Activated CD4-positive, alpha-beta T cell treated with anti-CD3 and anti-CD28 coated beads, Interleukin-2, amount 10 ng/mL, durations not matched to agents 7 days and 5 days (primary cell): ENCODE measurements at places on chromosomes 4 and X.

GRCh38 chrX:131841496-131842437 lies 181.3 kb upstream of the STK26 start:
- peak; percentile 36 for DNase-seq

DNA sequence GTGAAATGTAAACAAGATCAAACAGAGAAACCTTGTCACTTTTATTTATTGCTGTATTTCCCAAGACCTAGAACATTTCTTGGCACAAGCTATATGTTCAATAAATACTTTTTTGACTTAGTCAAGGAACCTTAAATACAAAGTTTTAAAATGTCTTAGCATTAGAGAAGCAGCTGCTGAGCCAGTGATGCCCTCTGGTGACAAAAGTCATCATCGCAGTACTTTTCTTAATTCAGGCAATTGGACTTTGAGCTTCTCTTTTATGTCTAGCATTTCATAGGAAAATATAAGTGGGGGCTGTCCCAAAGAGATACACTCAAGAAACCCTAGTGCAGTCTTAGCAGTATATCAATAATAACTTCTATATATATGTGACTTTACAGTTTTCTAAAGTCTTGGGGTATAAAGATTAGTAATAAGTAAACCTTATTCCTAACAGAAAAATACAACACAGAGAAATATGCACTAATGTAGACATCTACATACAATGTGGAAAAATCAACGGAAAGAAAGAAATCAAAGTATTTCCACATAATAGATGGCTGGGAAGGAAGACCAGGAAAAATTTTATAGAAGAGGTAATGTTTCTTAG lies 118.4 kb downstream of the DTHD1 start:
- peak; percentile 60 for DNase-seq

GRCh38 chr4:54254915-54255246 lies 25.8 kb downstream of the PDGFRA start:
- no peak for DNase-seq

GRCh38 chrX:71650333-71650969 lies 16.9 kb upstream of the LOC101059915 start:
- peak; percentile 51 for DNase-seq

- no peak for DNase-seq
Observed at GRCh38 chr4:39635023-39635422, 3.6 kb downstream of the SMIM14 start.

DNA sequence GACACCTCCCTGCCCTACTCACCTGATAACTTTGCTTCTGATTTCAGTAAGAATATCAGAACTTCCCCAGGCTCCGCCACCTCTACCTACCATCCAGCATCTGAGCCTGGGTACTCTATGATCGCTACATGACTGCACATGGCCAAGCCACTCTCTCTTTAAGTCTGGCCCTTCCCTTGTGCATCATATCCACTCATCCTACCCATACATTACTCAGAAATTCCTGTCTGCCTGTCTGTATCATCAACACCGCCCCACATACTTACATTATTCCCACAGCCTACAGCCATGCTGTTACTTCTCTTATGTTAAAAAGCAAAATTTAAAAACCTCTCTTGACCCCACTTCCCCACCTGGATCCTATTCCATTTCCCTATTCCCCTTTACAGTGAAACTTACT lies 84.7 kb downstream of the SCD5 start:
- DNase-seq: no peak

DNA sequence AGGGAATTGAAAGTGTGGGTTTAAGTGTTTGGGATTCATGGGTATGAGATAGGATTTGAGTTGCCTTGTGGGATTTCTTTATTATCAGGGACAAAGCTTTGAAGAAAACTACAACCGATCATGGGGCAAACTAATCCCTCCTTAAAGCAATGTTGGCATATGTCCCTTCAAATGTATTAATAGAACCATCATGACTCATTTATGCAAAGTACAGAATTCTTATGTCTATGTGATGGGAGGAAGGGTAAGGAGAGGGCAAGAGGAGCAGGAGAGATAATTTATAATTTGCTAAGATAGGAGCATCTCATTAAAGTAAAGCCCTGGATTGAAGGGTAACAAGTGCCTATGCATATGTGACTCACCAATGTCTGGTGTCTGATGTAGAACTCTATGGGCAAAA lies 94.2 kb downstream of the PHEX start:
- DNase-seq: no peak
